ENCODE measurements at places on chromosomes 5 and 9.

DNA sequence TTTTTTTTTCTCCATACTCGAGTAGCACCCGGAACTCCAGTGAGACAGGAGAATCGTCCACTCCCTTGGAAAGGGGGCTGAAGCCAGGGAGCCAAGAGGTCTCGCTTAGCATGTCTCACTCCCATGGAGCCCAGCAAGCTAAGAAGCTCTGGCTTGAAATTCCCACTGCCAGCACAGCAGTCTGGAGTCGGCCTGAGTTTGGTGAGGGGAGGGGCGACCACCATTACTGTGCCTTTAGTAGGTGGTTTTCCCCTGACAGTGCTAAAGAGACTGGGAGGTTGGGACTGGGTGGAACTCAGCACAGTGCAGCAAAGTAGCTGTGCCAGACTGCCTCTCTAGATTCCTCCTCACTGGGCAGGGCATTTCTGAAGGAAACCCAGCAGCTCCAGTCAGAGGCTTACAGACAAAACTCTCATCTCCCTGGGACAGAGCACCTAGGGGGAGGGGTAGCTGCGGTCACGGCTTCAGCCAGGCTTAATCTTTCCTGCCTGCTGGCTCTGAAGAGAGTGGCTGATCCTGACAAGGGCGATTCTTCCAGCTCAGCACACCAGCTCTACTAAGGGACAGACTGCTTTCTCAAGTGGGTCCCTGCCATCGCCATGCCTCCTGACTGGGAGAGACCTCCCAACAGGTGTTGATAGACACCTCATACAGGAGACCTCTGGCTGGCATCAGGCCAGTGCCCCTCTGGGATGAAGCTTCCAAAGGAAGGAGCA lies 414.5 kb upstream of the ZNF608 start:
- DNase-seq = no peak

DNA sequence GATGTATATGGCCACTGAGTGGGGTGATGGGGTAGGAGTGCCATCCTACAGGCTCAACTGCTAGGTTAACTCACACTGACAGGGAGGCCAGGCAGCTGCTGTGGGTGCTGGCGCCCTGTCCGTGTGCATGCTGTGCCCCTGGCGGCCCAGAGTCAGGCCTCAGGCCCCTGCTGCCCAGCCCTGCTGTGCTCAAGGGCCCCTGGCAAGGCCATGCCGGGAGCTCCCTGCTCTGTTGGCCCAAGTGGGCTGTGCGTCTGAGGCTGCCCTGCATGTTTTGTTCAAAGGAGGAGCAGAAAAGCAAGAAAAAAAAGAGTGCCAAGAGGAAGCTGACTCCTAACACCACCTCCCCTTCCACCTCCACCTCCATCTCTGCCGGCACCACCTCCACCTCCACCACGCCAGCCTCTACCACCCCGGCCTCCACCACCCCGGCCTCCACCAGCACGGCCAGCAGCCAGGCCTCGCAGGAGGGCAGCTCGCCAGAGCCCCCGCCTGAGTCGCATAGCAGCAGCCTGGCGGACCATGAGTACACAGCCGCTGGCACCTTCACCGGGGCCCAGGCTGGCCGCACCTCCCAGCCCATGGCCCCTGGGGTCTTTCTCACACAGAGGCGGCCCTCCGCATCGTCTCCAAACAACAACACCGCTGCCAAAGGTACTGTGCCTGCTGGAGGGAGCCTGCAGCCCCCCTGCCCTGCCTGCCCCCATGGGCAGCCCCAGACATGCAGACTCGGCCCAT lies 100.1 kb downstream of the PHF2 start:
- DNase-seq = no peak

DNA sequence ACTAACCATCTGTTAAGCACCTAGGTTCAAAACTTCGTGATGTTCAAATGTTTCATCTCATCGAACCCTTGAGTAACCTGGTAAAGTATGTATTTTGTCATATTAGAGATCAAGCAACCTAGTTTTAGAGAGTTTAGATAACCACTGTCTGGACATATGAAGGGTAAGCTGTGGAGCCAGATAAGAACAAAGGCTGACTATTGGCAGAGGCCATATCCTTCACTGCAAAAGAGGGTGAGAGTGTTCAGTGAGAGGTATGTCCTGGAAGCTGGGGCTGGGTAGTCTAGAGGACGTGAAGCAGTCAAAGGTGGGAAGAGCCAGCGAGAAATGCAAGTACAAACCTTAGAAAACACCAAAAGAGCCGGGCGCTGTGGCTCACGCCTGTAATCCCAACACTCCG lies 573.1 kb upstream of the KLF4 start:
- DNase-seq = no peak

DNA sequence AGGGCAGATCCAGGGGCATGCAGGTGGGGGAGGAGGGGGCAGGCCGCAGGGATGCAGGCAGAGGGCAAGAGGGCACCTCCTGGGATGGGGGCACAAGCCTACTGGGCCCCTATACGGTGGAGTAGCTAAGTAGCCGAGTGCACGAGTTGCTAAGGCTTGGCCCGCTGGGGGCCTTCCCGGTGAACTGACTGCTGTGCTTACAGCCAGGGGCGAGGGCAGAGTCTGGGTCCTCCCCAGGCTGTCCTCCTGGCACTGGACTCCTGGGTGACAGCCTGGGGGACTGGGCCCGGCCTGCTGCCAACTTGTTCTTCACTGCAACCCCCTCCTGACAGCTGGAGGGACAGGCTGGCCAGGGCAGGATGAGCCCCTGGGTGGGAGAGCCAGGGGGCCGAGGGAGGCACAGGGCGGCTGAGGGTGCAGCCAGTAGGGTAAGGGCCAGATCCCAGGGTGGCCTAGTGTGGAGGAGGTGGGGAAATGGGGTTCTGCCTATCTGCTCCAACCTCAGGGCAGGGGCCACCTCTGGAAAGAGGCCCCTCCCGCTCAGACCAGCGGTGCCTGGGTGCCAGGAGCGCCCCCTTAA lies 1.7 kb upstream of the EGFL7 start:
- DNase-seq = no peak

GRCh38 chr5:151214614-151215545 lies 9.0 kb downstream of the CCDC69 start:
- no peak for DNase-seq

DNA sequence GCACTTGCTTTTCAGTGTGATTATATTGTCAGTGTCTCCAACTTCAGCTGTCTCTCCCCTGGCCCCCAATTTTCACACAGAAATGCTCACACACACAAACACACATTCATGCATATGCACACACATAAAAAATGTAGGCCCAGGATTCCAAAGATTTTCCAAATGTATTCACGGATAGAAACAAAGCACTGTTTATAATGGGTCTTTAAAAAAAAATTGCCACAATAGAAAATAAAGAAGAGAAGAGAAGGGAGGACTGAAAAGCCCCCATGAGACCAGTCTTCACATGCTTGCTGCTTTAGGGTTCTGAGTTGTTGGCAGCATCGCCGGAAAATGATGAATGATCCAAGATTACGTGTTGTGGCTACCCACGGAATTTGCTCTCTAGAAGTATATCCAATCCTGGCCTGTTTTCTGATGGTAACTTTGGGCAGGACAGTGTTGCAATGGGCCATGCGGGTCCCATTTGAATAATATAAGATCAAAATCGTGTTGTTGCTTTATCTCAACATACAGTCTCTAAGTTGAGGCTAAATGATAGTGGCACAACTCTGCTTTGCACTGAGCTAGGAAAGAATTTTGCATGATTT lies 36.2 kb upstream of the ACO1 start:
- no peak for DNase-seq

GRCh38 chr5:38446029-38446522 lies 110.4 kb downstream of the LIFR start:
- no peak for DNase-seq

- DNase-seq = no peak
Observed at GRCh38 chr5:14295610-14296009, 152.5 kb downstream of the TRIO start.

- no peak for DNase-seq
Observed at GRCh38 chr5:178069909-178070308, 43.4 kb upstream of the N4BP3 start.

- DNase-seq = no peak
Observed at GRCh38 chr9:89474939-89475338, 23.0 kb downstream of the SEMA4D start.

DNA sequence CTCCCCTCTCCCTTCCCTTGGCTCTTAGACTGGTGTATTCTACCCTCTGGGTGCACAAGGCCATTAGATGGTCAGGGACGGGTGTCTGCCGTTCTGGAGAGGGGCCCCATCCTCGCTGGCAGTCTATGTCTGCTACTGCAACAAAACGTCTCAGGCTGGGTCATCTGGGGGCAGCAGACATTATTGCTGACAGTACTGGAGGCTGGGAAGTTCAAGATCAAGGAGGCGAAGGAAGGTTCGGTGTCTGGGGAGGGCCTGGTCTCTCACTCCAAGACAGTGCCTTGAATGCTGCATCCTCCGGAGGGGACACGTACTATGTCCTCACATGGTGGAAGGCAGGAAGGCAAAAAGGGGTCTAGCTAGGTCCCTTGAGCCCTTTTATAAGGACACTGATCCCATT lies 93.4 kb upstream of the COL5A1 start:
- DNase-seq = no peak

DNA sequence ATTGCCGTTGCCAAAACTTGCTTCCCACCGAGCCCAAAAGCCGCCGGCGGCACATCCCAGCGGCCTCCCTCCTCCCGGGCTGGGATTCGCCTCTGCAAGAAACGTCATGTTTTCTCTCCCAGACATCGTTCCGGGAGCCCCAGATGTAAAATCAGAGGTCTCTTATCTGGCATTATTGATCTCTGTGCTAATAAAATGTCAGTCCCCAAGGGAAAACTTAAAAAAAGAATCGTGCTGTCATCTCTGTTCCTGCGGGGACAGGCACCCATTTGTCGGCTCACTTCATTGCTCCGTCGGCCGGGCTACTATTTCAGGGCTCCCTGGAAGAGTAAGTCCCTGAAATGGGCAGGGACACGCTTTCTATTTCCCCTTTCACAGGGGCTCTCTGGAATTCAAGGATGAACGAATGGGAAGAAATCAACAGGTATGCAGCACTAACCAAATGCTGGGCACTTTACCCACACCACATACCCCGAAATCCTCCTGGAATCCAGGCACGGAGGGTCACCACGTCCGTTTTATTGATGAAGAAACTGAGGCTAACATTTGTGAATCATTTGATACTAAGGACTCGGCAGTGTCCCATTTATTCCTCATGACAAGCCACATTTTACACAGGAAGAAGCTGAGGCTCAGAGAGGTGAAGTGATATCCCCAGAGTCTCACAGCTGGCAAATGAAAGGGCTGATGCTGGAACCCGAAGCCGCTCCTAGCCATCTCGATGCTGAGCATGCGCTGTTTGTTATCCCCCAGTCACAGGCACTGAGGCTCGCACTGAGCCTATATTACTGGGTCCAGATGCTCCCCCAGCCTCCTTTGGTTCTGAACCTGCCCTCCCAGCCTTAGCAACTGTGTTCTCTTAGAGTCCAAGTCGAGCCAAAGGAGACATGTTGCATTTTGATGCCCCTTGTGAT lies 35.7 kb upstream of the MSX2 start:
- DNase-seq = no peak

GRCh38 chr5:142360051-142360498 lies 35.3 kb upstream of the SPRY4 start:
- DNase-seq = peak; percentile 13

GRCh38 chr5:79011219-79011836 lies 26.2 kb upstream of the ARSB start:
- no peak for DNase-seq

GRCh38 chr5:136811551-136811950 lies 446.2 kb upstream of the TRPC7 start:
- peak; percentile 91 for DNase-seq

GRCh38 chr9:36214571-36214970 lies 23.9 kb downstream of the CLTA start:
- DNase-seq = no peak

GRCh38 chr5:5756762-5757161 lies 334.3 kb downstream of the ICE1 start:
- DNase-seq = no peak

DNA sequence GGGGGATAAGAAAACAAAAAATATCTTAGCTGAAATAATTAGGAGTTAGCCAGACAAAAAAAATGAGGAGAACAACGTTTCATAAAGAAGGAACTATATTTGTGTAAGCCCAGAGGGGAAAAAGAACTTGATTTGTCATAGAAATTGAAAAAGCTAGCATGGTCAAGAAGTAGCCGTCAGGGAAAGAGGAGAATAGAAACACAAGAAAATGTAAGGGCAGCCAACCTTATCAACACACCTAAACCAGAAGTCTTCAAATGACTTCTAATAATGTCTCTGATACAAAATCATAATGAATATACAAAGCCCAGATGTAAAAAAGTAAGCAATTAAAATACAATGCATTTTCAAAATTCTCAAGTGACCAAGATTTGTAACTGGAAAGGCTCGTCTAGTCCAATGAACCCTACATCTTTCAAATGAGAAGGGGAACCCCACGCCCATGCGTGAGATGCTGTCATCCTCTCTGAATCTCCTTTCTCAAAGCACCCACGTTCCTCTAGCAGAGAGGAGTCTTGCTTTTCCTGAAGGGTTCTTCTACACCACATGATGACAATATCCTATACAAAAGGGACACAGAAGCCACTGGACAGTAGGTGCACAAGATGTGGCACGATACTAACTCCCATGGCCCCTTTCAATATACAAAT lies 103.7 kb downstream of the ARL15 start:
- no peak for DNase-seq

DNA sequence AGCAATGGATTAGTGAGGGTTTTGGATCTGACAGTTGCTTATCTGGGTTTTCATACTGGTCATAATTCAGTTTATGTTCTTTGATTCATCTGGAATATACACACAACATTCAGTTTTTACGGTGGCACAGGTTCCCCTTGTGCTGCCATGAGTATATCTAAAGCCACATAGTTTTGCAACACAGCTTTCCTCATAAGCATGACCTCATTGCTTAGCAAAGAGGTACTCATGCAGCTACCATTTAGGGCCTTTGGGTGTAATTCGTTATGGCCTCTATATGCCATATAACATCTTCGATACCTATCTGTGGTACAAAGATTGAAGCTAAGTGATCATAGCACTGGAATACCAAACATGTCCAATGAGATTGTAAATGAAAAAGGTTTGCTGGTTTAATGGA lies 2.9 kb upstream of the RBM22 start:
- no peak for DNase-seq

- DNase-seq = peak; percentile 64
Observed at GRCh38 chr5:30040488-30041118, 1152.9 kb upstream of the CDH6 start.

DNA sequence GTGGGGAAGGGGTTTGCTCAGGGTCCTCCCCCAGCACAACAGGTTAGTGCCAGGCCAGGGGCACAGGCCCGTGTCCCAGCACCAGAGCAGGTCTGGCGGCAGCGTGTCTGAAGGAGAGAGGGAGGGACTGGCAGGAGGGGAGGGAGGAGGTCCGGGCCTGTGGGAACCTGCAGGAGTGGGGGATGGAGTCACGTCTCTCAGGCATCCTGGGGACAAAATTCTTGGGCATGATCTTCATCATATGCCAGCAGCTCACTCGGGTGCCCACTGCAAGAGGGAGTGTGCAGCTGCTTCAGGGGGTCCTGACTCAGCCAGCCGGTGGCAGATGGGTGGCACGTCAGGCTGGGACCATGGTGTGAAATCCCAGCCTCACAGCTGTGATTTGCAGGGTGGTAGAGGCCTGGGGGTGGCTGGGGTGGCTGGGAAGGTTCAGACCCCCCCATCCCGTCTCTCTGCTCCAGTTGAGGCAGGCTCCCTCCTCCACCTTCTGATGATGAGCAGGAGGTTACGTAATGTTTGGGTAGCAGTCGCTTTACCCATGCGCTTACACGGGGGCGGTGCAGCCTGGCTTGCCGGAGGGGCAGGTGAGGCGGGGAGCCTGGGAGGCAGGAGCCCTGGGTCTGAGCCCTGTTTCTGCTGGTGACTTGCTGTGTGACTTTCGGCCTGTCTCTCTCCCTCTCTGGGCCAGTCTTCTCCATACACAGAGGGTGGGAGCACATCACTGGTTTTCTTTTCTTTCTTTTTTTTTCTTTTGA lies 40.5 kb downstream of the NCS1 start:
- no peak for DNase-seq
